ENCODE measurements at places on chromosomes 11 and 22.

- DNase-seq = no peak
Measured at GRCh38 chr22:22429369-22430108, 79.0 kb downstream of the ZNF280B start.

DNA sequence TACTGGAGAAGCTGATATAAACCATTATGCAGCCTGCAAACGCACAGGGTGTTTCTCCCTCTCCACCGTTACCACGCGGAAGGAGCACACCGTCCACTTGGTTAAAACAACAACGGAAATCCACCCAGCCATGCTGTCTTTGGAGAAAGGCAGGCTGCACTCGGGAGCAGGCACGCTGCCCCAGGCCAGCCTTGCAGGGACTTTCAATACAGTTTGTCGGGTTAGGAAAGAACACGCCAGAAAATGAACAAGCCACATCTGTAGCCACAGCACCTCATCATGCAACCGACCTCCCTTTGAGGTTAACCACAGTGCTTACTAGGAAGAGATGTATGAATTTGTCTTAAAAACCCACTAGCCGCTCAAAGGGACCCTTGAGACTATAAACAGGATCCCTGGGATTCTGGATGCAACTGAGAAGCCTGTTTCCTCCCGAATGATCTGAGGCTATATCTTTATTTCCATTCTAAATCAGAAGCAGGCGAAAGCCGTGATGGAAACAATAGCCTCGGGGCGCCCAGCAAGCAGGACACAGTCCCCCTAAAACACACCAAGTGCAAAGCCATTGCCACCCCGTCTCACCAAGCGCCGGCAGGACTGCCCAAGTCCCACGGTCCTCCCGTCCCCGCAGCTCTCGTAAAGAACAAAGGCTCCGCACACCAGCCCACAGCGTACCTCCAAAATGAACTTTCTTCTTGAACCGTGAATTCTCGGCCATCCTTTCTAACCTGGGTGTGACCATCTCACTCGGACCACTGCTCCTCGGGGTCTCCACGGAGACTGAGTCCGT, 318.9 kb downstream of the CTTN start:
- no peak for DNase-seq

GRCh38 chr11:92870196-92870832, 99.1 kb upstream of the MTNR1B start:
- DNase-seq = no peak

DNA sequence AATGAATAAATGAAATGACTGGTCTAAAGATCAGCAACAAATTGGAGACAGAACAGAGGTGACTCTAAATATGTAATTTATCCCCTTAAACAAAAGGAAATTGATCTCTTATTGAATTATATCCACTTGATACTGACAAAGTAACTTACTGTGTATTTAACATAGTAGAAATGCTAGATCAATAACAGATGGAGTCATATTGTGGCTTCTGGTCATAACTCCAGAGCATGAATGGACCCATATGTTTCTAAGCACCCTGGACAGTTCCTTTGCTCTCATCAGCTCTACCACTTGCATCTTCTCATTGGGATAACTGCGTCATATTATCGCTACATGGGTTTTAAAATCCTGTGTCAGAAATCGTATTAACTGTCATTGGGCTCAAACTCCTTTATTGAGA, 222.3 kb downstream of the ETS1 start:
- no peak for DNase-seq

- DNase-seq = no peak
Measured at GRCh38 chr11:132655187-132655855, 877.0 kb downstream of the OPCML start.

DNA sequence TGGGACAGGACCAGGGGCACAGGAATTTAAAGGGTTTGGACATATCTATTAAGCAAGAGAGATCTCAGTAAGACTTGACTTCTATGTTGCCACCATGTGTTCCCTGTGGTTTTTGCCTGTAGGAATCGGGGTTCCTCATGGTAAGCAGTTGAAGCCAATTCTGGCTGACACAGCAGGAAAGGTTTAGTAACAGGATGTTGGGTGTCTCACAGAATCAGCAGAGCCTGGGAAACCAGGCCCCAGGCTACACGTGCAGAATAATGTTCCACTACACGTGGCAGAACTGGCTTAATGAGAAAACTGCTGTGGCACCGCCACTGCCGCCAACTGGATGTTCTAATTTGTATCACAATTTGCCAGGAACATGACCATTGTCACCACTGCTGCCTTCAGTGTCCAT, 264.6 kb upstream of the PLET1 start:
- DNase-seq = peak; percentile 34

- no peak for DNase-seq
Measured at GRCh38 chr22:37002633-37003032, 16.6 kb downstream of the TST start.

DNA sequence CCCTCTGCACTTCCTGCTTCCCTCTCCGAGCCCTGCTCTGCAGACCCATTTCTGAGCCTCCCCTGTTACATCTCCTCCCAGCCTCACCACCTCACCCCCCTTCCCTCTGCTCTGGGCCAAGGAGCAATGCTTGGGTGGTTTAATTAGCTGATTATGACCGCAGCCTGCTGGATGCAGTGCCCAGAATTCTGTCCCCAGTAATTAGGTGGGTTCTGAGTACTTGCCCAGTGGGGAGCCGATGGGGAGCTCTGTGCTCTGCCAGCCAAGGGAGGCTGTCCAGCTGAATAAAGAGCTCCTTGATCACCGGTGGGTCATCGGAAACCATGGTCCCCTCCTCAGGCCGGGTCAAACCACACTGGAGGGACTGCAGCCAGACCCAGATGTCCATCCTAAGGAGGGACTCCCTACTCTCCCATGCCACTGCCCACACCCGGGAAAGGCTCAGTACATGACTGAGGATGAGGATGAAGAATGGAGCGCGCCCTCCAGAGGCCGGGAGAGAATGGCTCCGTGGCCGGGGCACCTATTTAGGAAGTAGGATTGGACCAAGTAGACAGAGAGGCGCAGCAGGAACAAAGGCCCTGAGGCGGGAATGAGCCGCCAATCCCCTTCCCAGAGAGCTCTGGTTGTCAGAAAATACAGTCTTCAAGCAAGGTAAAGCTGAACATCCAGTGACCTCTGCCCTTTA, 9.1 kb downstream of the ARRB1 start:
- no peak for DNase-seq

GRCh38 chr11:103359216-103359615, 250.0 kb downstream of the DYNC2H1 start:
- no peak for DNase-seq

DNA sequence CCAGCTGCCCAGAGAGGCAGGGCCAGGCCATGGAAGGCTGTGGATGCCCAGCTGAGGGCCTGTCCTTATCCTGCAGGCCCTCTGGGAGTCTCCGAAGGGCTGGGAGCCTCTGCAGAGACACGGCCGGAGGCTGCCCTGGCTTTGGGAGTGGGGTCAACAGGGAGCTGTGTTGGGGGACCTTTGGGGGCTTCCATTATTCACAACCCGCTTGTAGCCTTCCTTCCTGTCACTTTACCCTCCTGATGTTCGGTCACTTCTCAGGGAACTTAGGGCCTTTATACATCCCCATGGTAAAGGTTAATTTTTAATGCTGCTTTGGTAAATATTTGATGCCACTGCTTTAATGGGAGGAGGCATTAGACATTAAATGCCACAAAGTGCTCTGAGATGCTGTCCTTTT, 44.9 kb downstream of the SHISAL1 start:
- no peak for DNase-seq

DNA sequence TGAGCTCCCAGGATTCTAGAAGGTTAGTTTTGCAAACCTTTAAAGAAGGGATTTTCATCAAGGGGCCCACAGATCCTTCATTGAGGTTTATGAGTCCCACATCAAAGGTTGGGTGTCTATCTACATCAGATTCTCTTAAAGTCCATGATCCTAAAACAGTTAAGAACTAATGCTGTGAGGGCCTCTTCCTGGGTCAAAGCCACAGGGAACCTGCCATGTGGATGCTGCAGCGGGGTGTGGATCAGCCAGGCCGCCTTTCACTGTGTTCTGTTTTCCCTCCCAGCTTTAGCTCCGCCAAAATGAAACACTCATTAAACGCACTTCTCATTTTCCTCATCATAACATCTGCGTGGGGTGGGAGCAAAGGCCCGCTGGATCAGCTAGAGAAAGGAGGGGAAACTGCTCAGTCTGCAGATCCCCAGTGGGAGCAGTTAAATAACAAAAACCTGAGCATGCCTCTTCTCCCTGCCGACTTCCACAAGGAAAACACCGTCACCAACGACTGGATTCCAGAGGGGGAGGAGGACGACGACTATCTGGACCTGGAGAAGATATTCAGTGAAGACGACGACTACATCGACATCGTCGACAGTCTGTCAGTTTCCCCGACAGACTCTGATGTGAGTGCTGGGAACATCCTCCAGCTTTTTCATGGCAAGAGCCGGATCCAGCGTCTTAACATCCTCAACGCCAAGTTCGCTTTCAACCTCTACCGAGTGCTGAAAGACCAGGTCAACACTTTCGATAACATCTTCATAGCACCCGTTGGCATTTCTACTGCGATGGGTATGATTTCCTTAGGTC, 5.3 kb downstream of the SERPIND1 start:
- peak; percentile 13 for DNase-seq

- DNase-seq = no peak
Measured at GRCh38 chr22:36811094-36811800, 5.6 kb downstream of the PVALB start.

GRCh38 chr11:64536396-64536941, 54.6 kb upstream of the SLC22A12 start:
- no peak for DNase-seq

DNA sequence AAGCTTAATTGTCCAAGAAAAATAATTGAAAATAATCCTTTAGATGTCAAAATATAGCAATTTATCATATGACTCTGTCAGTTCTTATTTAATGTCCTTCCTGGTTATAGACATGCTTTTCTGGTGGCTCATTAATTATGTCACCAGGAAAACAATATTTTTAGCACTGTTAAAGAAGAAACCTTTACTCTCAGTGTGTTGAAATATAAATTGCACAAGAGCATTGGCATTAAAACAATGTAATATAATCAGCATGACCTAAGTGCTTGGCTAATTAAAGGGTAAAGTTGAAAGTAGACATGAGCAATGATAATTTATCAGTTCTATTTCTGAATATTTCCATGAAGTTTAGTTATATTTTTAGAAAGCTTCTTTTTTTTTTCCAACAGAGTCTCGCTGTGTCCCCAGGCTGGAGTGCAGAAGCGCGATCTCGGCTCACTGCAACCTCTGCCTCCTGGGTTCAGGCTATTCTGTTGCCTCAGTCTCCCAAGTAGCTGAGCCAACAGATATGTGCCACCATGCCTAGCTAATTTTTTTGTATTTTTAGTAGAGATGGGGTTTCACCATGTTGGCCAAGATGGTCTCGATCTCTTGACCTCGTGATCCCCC, 232.3 kb downstream of the JRKL start:
- no peak for DNase-seq

DNA sequence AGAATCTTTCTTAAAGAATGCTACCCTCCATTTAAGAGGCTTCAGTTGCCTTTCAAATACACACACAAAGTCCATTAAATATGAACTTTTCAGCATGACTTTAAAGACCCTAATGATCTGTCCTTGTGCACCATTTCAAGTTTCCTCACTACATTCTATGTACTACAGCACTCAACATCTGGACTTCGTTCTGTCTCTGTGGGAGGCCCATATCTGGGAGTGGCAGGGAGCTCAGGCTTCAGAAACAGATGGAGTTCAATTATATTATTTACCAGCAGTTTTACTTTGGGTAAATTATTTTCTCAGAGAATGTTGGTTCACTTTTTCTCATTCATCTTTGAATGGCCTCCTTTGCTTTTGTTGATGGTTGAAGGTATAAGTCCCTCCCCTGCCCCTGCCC, 67.4 kb downstream of the ANO3 start:
- DNase-seq = no peak

- no peak for DNase-seq
Measured at GRCh38 chr11:98227278-98227677, 793.5 kb upstream of the CNTN5 start.

GRCh38 chr11:117817368-117818040, 7.0 kb downstream of the FXYD2 start:
- DNase-seq = peak; percentile 73

DNA sequence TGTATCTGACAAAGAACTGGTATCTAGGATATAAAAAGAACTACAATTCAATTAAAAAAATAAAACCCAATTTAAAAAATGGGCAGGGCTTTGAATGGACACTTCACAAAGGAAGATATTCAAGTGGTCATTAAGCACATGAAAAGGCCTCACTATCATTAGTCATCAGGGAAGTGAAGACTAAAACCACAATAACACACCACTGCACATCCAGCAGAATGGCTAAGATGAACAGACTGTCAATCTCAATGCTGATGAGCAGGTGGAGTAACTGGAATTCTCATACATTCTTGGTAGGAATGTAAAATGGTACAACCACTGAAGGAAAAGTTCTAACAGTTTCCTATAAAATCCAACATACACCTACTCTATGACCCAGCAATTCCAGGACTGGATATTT, 8.9 kb downstream of the HPS4 start:
- no peak for DNase-seq

- no peak for DNase-seq
Measured at GRCh38 chr11:26583550-26583949, 11.5 kb upstream of the MUC15 start.

GRCh38 chr11:20566591-20567434, 32.6 kb upstream of the SLC6A5 start:
- no peak for DNase-seq

DNA sequence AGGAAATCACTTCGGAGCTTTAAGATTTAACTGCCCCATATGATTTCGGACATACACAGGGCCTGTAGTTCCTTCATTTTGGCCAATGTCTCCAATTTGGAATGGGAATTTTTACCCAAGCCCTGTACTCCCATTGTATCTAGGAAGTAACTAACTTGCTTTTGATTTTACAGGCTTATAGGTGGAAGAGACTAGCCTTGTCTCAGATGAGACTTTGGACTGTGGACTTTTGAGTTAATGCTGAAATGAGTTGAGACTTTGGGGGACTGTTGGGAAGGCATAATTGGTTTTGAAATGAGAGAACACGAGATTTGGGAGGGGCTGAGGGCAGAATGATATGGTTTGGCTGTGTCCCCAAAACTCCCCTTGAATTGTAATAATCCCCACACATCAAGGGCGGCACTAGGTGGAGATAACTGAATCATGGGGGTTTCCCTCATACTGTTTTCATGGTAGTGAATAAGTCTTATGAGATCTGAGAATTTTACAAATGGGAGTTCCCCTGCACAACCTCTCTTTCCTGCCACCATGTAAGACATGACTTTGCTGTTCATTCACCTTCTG, 130.5 kb downstream of the LARGE1 start:
- no peak for DNase-seq

- DNase-seq = no peak
Measured at GRCh38 chr11:134665188-134665535, 253.1 kb upstream of the B3GAT1 start.
